ENCODE measurements at places on chromosomes 5 and 9.

GRCh38 chr5:73433982-73434342, 14.6 kb downstream of the FOXD1 start:
- DNase-seq, result no peak

DNA sequence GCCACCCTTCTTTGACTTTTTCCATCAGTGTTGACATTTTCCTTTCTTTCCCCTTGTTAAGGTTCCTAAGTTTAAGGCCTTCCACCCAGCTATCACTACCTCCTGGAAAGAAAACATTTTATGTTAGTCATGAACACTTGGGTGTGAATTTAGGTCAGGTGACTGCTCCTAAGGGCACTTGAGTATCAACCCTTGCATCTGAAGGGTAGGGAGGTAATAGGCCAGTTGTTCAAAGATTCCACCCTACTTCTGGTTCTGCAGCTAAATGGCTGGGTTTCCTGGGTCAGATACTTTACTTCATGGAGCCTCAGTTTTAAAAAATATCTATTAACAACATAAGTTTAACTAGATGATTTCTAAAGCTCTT, 49.1 kb upstream of the OSMR start:
- no peak for DNase-seq

GRCh38 chr5:95664204-95664786, 17.7 kb downstream of the RFESD start:
- no peak for DNase-seq

DNA sequence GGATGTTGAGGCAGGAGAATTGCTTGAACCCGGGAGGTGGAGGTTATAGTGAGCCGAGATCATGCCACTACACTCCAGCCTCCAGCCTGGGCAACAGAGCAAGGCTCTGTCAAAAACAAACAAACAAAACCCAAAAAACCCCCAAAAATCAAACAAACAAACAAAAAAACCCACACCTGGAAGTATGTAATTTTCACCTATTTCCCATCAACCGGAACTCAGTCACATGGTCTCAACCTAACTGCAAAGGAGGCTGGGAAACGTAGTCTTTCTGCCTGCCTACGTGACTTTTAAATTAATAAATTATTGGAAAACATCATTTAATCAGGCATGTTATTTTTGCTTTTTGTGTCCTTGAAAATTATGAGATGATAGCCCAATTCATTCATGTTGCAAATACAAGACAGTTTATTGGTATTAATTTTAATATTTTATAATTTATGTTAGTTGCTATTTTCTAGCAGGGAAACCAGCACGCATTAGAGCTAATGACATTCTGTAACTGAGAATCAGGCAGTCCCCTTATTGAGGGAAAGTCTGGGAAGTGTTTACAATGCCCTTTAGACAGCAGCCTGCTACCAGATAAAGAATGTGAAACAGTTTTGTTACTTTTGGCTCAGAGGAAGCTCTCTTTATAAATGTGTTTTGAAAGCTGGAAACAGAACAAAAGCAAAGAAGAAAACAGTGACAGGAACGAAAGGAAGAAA, 110.3 kb downstream of the NXNL2 start:
- DNase-seq, result no peak

DNA sequence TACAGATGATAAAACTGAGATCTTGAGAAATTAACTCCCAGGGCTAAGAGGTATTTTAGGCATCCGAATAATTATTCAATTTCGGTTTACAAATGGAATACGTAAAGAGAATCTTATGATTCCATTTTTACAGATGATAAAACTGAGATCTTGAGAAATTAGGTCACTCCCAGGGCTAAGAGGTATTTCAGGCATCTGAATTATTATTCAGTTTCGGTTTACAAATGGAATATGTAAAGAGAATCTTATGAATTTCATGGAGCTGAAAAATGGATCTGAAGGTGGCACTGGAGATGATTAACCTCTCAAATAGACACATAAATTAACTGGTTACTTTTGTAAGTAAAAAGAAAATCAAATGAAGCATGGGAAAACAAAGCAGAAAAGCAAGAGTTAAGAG, 44.2 kb downstream of the FGF1 start:
- no peak for DNase-seq

GRCh38 chr5:42507451-42508097, 84.3 kb downstream of the GHR start:
- DNase-seq, result no peak

- DNase-seq, result no peak
These were observed 20.9 kb upstream of the DPYSL3 start for GRCh38 chr5:147530530-147531389.

DNA sequence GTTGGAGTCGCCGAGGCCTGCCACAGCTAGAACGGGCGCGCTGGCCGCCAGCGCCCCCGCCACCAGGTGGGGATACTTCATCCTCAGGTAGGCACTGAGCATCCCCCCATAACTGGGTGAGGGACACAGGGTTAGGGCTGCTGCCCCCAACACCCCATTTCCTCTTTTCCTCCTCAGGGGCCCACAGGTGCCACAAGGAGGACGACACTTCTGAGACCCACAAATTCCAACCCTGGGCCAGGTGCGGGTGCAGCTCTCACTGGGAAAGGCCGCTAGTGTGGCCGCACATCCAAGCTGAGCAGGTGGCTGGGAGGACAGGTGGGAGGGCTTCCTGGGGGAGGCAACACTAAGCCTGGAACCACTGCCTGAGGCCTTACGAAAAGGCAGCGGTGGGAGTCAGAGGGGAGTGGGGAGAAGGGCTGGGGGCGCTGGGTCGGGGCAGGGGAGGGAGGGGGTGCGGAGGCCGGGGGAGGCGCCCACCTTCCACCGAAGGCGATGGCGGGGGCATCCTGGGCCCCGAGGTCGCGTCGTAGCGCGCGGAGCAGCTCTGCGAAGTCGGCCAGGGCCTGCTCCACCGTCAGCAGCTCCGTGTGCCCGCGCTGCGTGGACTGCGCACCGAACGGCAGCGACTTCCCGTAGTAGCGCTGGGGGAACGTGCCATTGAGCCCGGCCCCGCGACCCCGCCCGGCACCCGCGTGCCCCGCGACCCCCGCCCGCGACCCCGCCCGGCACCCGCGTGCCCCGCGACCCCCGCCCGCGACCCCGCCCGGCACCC, 961 bp downstream of the DPP7 start:
- DNase-seq, result no peak

GRCh38 chr5:124477577-124477976, 268.9 kb downstream of the ZNF608 start:
- DNase-seq, result no peak

GRCh38 chr9:20722221-20722620, 38.2 kb downstream of the FOCAD start:
- no peak for DNase-seq

GRCh38 chr9:1757186-1757585, 258.0 kb upstream of the SMARCA2 start:
- no peak for DNase-seq
